Neural progenitor cell (in vitro differentiated cells): ENCODE measurements at places on chromosomes 1 and 21. TPM values are rescaled to one million over a fixed set of nuclear protein-coding genes. Genes with fewer than 3 reads are reported as not detected.
A peak's percentile ranks its signal among the peaks of the same experiment; 100 is the strongest.

- H3K27ac ChIP-seq, result no peak overlapping the region
- peaks cover 19% of the 10 kb centered on the region for H3K4me1 ChIP-seq
- no peaks in the 10 kb centered on the region for H3K36me3 ChIP-seq
- H3K27me3 ChIP-seq, result no peaks in the 10 kb centered on the region
- H3K4me3 ChIP-seq, result no peak overlapping the region
Measured at GRCh38 chr1:225469051-225469450, 41.2 kb upstream of the LBR start.

GRCh38 chr1:34758751-34759150 is 789 bp upstream of the GJB4 start:
- H3K4me1 ChIP-seq, result no peaks in the 10 kb centered on the region
- H3K27ac ChIP-seq, result no peak overlapping the region
- no peak for DNase-seq
- no peak overlapping the region for H3K4me3 ChIP-seq
- H3K36me3 ChIP-seq, result no peaks in the 10 kb centered on the region

- H3K27me3 ChIP-seq, result no peaks in the 10 kb centered on the region
- DNase-seq, result no peak
- no peak overlapping the region for H3K4me3 ChIP-seq
- peaks cover 5% of the 10 kb centered on the region for H3K4me1 ChIP-seq
Measured at GRCh38 chr1:179090923-179091322, 9.1 kb downstream of the TOR3A start.

- no peaks in the 10 kb centered on the region for H3K4me1 ChIP-seq
- no peak for DNase-seq
- H3K36me3 ChIP-seq, result no peaks in the 10 kb centered on the region
- H3K27ac ChIP-seq, result no peak overlapping the region
- no peaks in the 10 kb centered on the region for H3K27me3 ChIP-seq
- no peak overlapping the region for H3K4me3 ChIP-seq
Measured at GRCh38 chr1:169931795-169932231, 38.1 kb upstream of the SCYL3 start.

Gene S100A16
- 12.4 and 13.1 TPM in 2 replicates for total RNA-seq

DNA sequence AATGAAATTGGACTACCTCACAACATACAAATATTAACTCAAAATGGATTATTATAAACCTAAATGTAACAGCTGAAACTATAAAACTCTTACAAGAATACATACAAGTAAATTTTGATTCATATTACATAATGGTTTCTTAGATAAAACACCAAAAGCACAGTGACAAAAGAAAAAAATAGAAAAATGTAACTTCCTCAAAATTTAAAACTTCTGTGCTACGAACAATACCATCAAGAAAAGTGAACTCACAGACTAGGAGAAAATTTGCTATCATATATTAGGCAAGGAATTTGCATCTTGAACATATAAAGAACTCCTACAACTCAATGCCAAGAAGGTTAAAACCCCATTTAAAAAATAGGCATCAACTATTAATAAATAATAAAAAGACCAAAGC is 31.2 kb downstream of the ANGPTL3 start:
- no peaks in the 10 kb centered on the region for H3K27me3 ChIP-seq
- DNase-seq, result no peak
- H3K4me3 ChIP-seq, result no peak overlapping the region

DNA sequence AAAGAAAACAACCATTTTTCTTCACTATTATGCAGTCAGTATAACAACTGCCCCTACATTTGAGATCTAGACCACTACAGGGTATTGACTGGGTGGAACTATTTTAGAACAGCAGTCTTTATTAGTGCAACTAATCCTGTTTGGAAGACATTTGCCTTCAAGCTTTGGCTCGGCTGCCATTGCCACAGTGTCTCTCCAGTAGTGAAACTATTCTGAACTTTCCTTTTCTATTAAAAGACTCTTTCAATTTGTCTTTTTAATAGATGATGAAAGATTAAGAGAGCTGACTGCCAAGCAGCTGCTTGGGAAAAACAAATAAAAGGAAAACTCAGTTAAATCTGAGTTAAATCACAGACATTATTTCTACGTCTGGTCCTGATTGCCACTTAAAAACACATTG is 49.3 kb downstream of the LPGAT1 start:
- H3K4me1 ChIP-seq, result no peaks in the 10 kb centered on the region
- no peak overlapping the region for H3K27ac ChIP-seq
- no peaks in the 10 kb centered on the region for H3K27me3 ChIP-seq
- no peak for DNase-seq
- no peak overlapping the region for H3K4me3 ChIP-seq
- H3K36me3 ChIP-seq, result no peaks in the 10 kb centered on the region

Gene CHI3L1
- total RNA-seq, result 0.95 and 1.7 TPM in 2 replicates

DNA sequence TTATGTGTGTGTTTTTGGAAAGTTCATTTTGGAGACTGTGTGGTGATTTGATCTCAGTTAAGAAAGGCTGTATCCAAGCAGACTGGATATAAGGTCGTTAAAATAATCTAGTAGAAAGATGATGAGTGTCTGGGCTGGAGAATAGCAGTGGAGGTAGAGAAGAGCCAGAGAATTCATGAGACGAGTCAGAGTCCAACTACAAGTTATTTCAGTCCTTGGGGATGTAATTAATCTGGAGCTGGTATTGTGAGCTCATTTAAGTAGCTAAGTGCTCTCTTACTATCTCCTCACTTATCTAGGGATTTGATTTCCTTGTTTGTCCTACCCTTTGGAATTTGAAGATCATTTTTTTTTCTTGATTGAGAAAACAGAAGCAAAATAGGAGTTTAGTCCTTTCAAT is 1219.0 kb upstream of the ADGRL4 start:
- no peak overlapping the region for H3K27ac ChIP-seq
- H3K4me1 ChIP-seq, result no peaks in the 10 kb centered on the region
- H3K27me3 ChIP-seq, result no peaks in the 10 kb centered on the region
- no peak overlapping the region for H3K4me3 ChIP-seq
- DNase-seq, result no peak

GRCh38 chr21:45352621-45353139 is 52.3 kb upstream of the COL18A1 start:
- H3K27ac ChIP-seq, result no peak overlapping the region
- H3K36me3 ChIP-seq, result no peaks in the 10 kb centered on the region
- no peak for DNase-seq
- H3K4me1 ChIP-seq, result peaks cover 29% of the 10 kb centered on the region
- H3K27me3 ChIP-seq, result peaks cover 1% of the 10 kb centered on the region

DNA sequence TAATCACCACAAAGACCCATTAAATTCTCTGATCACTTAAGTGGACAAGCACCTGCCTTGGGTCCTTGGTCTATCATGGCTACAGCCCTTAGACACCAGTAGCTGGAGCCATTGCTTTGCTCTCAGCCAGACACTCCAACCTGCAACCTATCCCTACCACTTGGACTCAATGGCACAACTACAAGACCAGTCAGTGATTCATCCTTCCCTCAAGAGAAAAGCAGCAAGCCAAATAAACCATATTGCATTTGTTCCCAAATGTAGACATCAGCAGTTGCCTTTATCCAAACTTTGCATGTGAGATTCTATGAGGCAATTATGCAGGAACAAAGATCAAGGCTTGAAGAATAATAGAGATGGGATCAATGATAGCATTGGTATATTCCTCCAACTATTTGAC is 263.4 kb downstream of the HHIPL2 start:
- H3K36me3 ChIP-seq, result no peaks in the 10 kb centered on the region
- H3K27ac ChIP-seq, result no peak overlapping the region
- H3K4me1 ChIP-seq, result no peaks in the 10 kb centered on the region

GRCh38 chr1:42955311-42956063 is 3.2 kb downstream of the SLC2A1 start:
- H3K36me3 ChIP-seq, result peaks cover 3% of the 10 kb centered on the region
- peaks cover 55% of the 10 kb centered on the region for H3K4me1 ChIP-seq
- H3K4me3 ChIP-seq, result peak overlapping the region; percentile 100
- H3K27ac ChIP-seq, result peak overlapping the region; percentile 5
- peak; percentile 61 for DNase-seq
- H3K27me3 ChIP-seq, result no peaks in the 10 kb centered on the region

DNA sequence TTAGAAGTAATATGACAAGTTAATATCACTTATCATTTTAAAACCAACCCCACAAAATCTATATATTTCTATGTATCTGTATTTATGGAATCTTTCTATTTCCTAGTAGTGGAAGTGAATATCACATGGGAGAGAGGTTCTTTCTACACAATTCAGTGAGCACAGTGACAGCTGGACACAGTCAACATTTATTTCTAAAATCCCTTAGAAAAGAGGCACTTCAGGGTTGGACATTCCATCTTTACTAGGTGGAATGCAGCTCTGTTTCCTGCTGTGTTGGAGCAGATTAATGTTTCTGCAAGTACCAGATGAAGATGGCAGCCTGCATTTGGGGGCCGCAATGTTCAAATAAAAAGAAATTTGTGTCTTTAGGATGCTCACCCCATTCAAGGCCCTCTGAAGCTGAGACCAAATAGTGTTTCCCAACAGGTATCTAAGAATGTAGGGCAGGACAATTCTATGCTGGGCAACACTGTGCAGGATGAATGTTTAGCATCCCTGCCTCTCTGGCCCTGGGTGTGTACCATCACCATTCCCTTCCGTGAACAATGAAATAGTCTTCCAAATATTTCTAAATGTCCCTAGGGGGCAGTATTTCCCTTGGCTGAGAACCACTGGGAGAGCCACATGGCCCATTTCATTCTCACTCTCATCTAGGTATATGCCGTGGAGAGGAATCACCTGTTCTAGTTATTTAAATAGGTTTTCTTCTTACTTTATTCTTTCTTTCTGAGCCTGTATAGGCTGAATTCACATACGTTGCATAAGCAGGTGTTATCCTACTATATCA is 394.8 kb downstream of the PRDM2 start:
- H3K4me1 ChIP-seq, result no peaks in the 10 kb centered on the region
- no peak overlapping the region for H3K27ac ChIP-seq
- no peaks in the 10 kb centered on the region for H3K27me3 ChIP-seq
- no peak overlapping the region for H3K4me3 ChIP-seq
- no peaks in the 10 kb centered on the region for H3K36me3 ChIP-seq

Gene CFAP141
- not detected in 2 replicates for total RNA-seq

DNA sequence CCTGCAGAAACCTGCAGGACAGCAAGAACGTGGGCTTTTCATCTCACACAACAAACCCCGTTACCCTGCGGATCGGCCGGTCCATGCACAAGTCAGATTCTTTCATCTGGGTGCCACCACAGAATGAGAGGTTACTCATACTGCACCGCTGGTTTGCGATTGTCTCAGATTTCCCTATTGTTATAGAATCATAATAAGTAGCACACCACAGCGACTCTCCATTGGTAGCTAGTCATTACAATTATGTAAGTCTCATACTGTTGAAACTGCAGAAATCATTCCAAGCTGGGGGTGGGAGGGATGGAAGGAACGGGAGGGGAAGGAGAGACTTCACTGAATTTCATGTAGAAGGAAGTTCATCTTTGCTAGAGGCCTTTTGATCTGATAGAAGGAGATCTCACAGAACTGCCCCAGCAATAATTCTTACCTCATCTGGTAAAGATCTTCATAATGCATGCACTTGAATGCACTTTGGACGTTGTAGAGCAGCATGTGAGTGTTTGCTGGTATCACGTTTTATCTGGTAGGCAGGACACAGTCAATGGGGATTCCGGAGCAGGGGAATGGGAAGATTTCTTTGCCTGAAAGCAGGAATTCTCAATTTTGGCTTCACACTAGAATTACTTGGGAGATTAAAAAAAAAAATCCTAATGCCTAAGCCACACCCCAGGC is 221.1 kb downstream of the KIF26B start:
- no peaks in the 10 kb centered on the region for H3K36me3 ChIP-seq
- no peak overlapping the region for H3K4me3 ChIP-seq
- no peak for DNase-seq
- H3K27ac ChIP-seq, result no peak overlapping the region

Gene PROX1
- total RNA-seq, result 1.3 and 5.0 TPM in 2 replicates

Gene SEMA6C
- total RNA-seq, result 5.6 and 12.1 TPM in 2 replicates

DNA sequence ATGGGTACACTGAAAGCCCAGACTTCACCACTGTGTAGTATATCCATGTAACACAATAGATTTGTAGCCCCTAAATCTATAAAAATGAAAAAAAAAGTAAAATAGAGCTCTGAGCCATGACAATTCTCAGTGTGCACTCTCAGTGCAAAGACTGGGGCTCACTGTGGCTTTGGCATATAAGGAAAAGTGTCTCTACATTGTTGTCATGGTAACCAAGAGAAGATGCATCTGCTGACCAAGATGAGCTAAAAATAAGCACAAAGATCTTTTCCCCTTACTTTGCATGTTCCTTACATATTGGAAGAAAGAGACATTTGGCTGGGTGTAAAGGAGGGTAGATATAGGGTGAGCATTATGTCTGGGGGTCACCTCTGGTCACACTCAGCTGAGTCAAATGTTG is 12.0 kb downstream of the PGLYRP4 start:
- H3K4me1 ChIP-seq, result no peaks in the 10 kb centered on the region
- H3K4me3 ChIP-seq, result no peak overlapping the region
- H3K27me3 ChIP-seq, result no peaks in the 10 kb centered on the region
- no peak for DNase-seq
- H3K27ac ChIP-seq, result no peak overlapping the region
- H3K36me3 ChIP-seq, result no peaks in the 10 kb centered on the region

DNA sequence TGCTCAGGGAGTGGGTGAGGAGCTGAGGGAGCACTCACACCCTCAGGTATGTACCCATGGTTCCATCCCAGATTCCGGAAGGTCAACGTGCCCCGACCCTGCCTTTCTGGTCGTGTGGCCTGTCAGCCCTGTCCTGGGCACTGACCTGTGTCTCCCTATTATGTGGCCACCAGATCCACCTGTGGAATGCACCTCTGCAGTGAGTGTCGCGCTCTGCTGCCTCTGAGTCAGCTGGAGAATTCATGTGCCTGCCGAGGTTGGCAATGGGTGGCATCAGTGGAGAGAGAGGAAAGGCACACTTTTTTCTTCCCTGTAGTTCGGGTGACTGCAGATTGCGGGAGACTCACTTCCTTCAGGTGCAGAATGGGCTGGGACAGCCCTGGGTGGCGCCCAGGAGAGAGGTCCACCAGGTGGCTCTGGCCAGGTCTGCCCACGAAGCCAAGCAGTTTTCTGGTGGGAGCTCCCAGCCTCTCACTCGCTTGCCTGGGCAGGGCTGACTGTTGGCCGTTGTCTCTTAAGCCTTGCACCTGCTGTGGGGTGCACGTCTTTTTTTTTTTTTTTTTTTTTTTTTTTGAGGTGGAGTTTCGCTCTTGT is 176.1 kb upstream of the TMEM51 start:
- no peak overlapping the region for H3K4me3 ChIP-seq
- no peak for DNase-seq
- peaks cover 8% of the 10 kb centered on the region for H3K4me1 ChIP-seq

DNA sequence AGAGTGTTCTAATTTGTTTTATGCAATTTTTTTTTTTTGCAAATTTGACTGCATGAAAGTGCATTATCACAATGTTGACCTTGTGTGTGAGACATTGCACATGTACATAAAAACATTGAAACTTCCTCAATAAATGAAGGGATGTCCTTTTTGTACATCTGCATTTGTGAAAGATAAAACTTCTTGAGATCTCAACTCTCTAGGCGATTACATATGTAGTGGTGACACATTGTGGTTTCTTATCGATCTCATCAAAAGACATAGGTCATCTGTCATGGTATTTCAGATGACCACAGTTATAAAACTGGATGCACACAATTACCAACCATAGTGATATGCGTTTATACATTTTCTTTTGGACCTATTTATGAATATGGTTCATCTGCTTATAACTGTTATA is 35.6 kb upstream of the C21orf91 start:
- H3K27me3 ChIP-seq, result no peaks in the 10 kb centered on the region
- H3K36me3 ChIP-seq, result no peaks in the 10 kb centered on the region
- no peak for DNase-seq
- H3K4me1 ChIP-seq, result peaks cover 16% of the 10 kb centered on the region
- H3K4me3 ChIP-seq, result no peak overlapping the region

Gene TIAM1
- 27.2 and 30.2 TPM in 2 replicates for total RNA-seq
